ENCODE measurements at places on chromosomes 11 and 22.

DNA sequence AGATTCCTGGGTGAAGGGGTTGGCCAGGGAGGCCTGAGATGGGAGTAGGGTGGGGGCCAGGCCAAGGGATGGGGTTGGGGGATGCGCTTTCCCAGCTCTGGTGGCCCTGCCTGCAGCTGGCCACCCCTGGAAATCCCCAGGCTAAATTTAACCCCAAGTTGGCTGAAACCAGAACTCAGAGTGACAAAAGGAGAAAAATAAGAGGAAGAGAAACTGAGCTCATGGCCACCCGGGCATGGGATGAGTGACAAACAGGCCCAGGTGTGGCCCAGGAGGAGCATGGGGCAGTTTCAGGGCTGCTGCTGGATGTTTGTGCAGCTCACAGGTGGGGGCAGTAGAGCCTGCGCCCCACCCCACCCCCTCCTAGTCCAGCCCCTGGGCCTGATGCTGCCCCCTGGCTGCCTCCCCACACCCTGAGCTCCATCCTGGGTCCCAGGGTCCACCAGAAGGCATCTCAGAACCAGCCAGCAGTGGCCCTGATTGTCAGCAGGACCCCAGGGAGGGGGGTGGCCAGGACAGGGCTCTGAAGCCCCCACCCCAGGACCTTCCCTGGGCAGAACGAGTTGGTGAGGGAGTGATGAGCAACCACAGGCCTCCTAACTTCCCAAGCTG, 48.0 kb downstream of the IGLL5 start:
- DNase-seq: no peak

- DNase-seq: no peak
Measured at GRCh38 chr11:66676282-66676919, 1.3 kb downstream of the RBM4B start.

DNA sequence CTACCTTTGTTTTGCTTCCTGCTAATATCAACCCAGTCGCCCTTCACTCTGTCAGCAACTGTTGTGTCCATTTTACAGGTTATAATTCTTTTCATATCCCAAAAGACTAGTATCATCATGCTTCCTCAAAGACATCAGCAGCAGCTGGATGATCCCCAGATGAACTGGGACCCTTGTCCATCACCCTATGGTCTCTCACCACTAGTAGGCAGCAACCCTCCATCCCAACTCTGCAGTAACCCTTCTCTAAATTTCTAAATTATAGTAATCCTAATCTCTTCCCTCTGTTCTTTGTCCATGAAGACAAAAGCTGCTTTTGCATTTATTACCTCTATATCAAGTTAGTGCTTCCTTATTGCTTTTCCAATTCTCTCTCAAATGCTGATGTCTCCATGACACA, 1025.8 kb downstream of the FAM181B start:
- no peak for DNase-seq

DNA sequence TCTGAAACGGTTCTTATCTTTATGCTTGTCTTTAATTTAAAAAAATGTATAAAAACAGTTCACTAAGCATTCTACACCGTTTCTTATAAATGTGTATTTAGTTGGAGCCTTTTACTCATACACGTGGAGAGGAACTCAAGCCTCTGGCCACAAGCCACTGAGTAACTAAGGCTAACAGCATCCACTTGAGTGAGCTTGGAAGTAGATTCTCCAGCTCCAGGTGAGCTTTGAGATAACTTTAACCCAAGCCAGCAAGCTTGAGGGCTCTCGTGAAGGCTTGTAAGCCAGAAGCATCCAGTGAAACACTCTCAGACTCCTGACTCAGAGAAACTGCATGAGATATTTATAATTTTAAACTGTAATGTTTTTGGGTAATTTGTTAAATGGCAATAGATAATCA, 82.6 kb downstream of the ARHGAP20 start:
- DNase-seq: no peak

DNA sequence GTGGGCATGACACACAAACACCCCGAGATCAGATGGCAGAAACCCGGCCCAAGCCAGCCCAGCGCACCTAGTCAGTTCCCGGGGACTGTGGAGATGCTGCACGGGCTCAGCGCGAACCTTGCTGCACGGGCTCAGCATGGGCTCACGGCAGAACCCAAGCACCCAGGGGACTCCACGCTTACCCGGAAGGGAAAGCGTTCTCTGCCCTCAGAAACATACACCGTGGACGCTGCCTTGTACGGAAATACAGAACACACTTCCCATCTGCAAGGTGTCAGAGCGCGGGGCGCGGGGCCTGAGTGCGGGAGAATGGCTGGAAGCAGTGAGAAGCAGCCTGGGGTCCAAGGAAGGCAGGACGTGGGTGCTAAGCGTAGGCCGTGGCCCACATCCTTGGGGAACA, 319.9 kb downstream of the NTM start:
- DNase-seq: no peak

DNA sequence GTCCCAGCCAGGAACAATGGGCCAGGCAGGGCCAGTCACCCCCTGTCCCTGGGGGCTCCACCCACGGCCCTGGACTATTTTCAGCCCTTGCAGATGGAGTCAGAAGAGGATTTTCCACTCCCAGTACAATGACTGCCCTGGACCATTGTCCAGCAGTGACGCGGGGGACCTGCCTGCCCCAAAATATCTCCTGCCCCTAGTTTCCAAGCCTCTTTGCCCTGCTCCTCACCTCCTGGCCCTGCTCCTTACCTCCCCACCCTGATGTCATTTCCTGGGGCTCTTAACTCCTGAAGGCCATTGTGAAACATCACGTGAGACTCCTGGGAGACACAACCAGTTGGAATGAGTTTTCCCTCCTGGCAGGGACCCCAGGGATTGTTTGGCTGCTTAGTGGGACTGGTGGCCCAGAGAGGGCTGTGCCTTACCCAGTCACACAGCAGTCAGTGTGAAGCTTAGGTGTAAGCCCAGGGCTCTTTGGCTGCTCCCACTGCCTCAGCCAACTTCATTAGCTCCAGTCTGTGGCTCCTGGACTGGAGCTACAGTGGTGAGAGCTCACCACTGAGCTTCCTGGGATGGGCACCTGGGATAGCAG, 22.2 kb downstream of the P2RY2 start:
- no peak for DNase-seq

DNA sequence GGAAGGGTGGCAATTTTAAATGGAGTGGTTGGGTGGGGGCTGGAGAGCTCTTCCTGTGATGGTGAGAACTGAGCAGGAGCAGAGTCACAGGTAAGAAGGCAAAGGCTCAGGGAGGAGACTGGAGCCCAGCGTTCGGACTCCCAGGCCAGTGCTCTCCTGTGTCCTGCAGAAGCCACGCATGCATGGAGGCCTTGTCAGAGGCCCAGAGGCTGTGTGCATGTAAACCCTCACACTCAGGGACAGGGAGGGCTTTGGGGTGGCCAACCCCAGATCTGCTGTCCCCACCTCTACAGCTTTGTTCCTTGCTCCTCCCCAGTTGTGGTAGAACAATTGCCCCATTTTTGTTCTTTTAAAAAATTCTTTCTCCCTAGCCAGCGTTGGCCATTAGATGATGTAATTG, 130.4 kb upstream of the PARVA start:
- no peak for DNase-seq

DNA sequence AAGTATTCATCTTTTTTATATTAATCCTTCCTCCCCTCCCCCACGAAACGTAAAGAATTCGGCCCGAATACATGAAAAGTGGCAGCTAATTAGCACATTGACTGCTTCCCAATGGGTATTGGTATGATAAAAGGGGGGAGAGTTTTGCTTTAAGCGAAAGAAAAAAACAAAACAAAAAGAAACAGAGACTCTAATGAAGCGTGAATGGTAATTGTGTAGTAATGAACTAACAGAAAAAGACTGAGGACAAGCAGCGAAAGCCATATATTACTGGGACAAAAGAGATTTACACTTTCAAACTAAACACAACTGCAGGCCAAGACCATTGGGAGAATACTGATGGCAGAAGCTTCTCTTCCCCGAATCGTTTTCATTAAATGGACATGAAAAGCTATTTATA, 2.5 kb downstream of the DBX1 start:
- no peak for DNase-seq

DNA sequence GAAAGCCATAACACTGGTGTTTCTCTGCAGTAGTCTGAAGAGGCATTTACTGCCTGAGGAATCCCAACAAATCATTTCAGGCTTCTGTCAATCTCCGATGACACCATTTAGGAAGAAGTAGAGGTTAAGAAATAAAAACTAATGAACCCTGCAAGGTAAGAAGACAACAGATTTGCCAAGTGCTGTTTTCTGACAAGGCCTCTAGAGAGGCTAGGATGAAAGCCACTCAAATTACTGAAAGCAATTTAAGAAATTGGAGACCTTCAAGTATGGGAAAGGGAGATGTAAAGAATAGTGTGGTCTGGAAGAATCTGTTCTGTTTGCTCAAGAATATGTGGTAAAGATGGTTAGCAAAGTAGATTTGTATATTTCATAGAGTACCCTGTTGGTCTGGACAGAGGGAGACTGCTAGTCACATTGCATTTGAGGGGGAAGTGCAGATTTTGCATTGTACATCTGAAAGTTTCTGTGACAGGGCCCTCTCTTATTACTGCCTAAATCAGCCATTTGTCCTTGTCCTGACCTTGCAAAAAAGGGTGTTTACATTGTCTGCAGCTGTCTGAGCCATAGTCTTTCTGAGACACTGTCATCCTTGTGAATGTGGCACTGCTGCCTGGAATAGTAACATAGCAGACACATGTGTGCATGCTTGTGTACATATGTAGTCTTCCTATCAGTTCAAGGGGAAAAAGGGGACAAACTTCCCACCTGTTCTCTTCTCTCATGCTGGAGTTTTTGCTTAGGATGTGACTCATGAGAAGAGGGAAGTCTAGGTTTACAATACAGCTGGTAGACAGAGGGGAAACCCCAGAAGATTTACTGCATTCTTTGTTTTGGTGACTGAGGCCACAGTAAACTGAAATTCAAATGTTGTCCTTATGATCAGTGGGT, 640.2 kb upstream of the KIRREL3 start:
- peak; percentile 50 for DNase-seq

DNA sequence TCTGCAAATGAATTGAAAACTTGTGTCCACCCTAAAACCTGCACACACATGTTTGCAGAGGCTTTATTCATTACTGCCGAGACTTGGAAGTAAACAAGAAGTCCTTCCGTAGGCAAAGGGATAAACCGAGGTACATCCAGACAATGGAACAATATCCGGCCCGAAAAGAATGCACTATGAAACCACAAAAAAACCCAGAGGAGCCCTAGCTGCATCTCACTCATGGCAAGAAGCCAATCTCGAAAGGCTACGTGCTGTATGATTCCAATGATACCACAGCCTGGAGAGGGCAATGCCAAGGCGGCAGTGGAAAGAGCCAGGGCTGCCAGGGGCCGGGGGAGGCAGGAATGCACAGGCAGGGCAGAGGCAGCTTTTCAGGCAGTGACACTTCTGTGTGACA, 3.2 kb upstream of the MRPL23 start:
- DNase-seq: peak; percentile 44

DNA sequence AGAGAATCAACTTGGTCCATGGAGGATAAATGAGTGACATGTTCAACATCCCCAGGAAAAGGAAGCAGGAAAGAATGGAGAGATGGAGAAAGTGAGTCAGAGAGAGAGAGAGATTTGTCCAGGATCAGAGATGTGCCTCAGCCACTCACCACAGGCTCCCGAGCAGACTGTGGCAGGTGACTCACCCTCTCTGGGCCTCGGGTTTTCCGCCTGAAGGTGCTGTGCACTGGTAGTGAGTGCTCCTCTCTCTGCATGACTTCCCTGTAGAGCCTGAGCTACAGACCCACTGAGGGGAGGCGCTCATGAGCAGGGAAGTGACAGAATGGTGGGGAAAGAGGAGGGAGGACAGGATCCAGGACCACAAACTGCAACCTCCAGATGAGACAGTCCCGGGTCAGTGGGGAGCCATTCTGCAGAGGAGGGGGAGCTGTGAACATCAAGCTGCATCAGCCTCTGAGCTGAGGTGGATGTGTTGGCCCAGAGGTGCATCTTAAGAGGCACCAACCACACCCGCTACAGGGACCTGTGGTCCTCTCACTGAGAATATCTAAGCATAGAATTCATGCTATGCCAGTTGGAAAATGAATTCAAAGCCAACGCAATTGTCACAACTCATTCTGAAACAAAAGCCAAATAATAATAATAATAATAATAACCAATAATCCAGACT, 433.4 kb downstream of the BRD1 start:
- no peak for DNase-seq

GRCh38 chr22:30940685-30941362, 27.8 kb downstream of the MORC2 start:
- DNase-seq: no peak

GRCh38 chr11:65224930-65225278, 36.9 kb upstream of the POLA2 start:
- DNase-seq: no peak

DNA sequence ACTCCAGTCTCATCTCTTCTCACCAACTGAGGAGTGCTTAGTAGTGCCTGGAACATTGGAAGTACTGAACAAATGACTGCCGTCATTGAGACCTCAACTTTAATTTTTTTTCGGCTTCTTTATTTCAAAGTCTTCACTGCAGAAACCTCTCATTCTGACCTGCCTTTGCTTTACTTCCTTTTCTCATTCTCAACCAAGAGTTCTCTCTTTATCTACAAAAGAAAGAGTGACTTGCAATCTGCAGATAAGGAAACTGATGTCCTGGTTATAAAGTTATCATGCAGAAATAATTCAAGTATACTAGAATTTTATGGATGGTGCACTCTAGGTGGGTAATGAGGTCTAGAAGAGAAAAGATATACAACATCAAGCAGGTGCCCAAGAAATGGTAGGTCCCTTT, 1.2 kb upstream of the EED start:
- no peak for DNase-seq

- no peak for DNase-seq
Measured at GRCh38 chr11:65524014-65524740, 706 bp upstream of the SCYL1 start.

- DNase-seq: no peak
Measured at GRCh38 chr11:12725055-12725862, 51.0 kb downstream of the TEAD1 start.

DNA sequence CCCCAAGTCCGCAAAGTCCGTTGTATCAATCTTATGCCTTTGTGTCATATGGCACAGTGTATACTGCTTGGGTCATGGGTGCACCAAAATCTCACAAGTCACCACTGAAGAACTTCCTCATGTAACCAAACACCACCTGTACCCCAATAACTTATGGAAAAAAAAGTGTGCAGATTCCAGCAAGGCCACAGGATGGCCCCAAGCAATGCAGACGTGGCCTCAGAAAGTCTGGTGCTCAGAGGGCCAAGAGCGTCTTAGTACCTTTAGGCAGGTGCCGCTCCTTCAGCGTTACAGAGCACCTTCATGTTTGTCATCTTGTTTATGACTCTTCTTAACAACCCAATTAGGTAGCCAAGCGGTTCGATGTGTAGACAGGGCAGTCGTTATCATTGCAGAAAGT, 65.3 kb downstream of the PRDM11 start:
- DNase-seq: no peak
